ENCODE measurements at places on chromosomes 5 and 9.

DNA sequence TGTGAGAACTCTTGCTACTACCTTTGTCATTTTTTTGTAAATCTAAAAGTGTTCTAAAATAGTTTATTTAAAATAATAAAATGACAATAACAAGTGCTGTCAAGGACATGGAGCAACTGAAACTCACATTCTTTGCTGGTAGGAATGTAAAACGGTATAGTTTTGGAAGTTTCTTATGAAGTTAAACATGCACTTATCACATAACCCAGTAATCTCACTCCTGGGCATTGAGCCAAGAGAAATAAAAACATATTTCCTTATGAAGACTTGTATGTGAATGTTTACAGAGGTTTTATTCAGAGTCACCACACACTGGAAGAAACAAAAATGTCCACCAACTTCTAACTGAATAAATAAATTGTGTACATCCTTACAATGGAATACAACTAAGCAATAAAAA lies 46.0 kb upstream of the COL15A1 start:
- DNase-seq, result no peak

DNA sequence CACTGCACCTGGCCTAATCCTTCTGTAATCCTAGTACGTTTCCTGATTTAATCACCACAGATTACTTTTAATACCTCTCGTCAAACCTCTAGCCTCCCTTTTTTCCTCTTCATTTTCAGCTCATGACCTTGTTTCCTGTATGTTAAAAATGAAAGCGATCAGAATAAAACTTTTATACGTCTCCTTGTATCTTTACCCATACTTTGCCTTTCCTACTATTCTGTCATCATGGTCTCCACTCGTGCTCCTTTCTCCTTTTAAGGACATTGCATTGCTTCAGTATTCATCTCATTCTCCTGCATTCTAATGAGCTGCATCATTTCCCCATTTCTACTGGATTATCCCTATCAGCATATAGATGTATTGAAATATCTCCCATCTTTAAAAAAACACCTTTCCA lies 8.5 kb downstream of the CDC42SE2 start:
- DNase-seq, result no peak

GRCh38 chr9:100072805-100073204 lies 26.0 kb downstream of the ERP44 start:
- no peak for DNase-seq

GRCh38 chr5:144076521-144077083 lies 93.9 kb downstream of the YIPF5 start:
- no peak for DNase-seq

DNA sequence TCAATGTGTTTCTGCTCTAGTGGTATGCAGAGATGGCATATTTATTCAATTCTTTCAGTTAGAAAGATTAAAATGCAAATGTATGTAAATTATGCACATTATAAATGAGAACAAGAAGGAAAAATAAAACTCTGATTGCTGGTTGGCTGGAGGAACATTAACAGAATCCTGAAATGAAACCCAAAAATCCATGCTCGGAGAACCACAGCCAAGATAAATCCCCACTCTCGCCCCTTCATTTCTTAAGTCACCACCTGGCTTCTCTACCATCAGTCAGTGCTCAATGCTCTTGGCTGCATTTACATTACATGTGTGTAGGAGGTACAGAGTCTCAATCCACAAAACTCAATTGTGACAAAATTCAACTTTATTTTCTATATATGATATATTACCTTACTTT lies 184.9 kb downstream of the TRIM36 start:
- DNase-seq, result no peak

GRCh38 chr5:129094924-129095899 lies 663 bp downstream of the ISOC1 start:
- no peak for DNase-seq

DNA sequence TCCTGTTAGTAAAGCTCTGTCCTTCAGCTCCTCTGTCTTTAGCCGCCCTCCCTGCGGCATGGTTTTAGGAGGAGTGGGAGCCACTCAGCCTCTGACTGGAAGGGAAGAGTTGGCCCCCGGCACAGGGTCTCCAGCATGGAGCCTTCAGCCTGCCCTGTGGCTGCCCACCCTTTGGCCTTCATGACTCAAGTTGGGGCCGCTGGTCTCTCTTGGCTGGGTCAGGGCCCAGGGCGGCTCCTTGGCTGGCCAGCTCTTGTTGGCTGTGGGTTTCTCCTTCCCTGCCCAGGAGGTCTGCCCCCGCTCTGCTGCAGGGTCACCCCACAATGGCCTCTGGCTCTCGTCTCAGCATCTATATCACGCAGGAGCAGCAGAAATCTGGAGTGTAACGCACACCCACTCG lies 25.7 kb downstream of the FGF1 start:
- DNase-seq, result no peak

- DNase-seq, result no peak
These were observed 280.0 kb upstream of the ANKRD55 start for GRCh38 chr5:56513141-56513540.

- no peak for DNase-seq
These were observed 307.3 kb upstream of the KCNN2 start for GRCh38 chr5:114054594-114054993.

- no peak for DNase-seq
These were observed 76.6 kb downstream of the YIPF5 start for GRCh38 chr5:144093868-144094267.

DNA sequence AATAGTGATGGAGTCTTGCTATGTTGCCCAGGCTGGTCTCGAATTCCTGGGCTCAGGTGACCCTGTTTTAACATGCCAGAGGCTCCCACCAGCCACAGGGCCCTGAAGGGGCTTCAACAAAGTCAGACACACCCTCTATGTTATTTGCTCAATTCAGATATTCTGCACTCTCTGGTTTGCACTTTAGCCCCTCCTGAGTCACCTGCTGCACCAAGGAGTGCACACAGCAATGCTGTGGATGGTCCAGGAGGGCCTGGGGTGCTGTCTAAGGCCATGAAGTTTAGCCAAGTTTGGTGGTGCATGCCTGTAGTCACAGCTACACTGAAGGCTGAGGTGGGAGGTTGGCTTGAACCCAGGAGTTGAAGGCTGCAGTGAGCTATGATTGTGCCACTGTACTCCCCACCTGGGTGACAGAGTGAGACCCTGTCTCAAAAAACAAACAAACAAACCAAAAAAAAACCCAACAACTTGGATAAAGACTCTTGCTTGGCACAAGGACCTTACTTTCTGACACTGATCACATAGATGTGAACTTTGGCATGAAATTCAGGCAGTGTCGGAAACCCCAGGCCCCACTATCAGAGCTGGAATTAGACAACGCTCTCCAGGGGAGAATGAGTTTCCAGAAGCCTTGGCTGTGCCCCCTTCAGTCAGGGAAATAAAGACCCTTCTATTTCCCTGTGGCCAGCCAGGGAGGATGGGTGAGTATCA lies 39.7 kb upstream of the CDKN2AIPNL start:
- DNase-seq, result no peak

GRCh38 chr9:90921969-90922368 lies 120.3 kb downstream of the SYK start:
- no peak for DNase-seq
